ENCODE measurements at places on chromosomes 13 and 19.

DNA sequence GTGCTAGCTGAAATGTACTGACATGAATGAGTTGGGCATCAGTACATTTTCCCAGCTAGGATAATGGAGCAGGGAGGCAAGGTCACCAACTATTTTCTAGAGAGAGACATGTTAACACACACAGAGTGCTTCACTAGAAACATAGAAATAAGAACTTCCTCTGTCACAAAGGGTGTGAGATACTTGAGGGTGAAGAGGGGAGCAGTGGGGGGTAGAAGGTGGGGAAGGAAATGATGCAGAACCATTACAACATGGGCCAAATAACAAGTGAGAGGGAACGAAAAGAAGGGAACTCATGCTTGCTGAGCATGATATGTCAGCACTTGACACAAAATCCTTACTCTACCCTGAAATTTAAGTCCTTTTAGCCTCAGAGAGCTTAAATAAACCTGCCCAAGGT is 87.8 kb upstream of the RFC3 start:
- no peak for DNase-seq

DNA sequence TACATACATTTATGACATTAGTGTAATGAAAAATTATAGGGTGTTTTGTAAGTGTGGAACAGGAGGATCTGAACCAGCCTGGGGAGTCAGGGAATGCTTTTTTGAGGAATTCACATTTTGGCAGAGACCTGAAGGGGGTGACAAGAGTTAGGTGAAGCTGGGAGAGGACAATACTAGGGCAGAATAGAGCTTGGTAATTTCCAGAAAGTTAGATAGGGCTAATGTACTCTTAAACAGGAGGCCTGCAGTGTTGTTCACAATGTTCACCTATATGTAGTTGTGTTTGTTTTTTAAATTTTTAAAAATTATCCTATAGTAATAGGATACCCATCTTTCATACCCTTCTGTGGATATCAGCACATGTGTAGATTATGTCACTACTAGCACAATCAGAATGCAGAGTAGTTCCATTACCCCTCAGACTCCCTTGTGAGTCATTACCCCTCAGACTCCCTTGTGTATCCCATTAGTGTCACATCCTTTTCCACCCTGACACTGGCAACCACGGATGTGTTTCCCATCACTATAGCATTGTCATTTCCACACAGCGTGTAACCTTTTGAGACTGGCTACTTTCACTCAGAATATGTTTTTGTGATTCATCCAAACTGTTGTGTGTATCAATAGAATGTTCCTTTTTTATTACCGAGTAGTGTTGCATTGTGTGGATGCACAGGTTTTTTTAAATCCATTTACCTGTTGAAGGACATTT is 43.1 kb downstream of the PCCA start:
- DNase-seq: no peak

DNA sequence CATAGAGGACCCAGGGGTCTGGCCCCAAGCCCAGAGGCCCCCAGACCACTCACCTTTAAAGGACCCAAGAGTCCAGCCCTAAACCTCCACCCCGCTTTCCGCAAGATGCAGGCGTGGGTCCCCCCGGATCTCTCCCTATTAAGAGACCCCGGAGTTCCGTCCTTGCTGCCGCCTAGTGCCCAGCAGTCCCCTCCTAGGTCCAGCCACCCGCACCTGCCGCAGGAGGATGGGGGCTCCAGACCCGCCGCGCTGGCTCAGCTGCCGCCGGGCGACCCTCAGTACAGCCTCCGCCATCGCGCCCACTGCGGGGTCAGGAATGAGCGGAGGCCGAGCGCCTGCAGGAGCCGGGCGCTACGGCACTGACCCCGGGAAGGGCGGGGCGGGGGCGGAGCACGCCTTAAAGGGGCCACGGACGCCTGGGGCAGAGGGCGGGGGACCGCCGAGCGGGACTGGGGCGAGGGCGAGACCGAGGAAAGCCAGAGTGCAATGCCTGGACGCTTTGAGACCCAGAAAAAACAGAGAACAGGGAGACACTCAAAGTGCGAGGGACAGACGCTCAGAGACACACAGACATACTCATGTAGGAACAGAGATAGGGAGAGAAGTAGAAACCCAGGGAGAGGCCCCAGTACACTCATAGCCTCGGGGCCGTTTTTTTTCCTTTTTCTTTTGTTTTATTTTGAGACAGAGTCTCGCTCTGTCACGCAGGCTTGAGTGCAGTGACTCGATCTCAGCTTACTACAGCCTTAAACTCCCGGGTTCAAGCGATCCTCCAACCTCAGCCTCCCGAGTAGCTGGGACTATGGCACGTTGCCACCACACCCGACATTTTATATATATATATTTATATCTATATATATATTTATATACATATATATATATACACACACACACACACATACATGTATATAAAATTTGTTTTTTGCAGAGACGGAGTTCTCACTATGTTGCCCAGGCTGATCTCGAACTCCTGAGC is at the start of gene ETHE1:
ETHE1 (minus strand) TSS at position 318 of the 976 bp plus-strand sequence; CDS start at position 294, 24 bp downstream.
- peak; percentile 53 for DNase-seq

DNA sequence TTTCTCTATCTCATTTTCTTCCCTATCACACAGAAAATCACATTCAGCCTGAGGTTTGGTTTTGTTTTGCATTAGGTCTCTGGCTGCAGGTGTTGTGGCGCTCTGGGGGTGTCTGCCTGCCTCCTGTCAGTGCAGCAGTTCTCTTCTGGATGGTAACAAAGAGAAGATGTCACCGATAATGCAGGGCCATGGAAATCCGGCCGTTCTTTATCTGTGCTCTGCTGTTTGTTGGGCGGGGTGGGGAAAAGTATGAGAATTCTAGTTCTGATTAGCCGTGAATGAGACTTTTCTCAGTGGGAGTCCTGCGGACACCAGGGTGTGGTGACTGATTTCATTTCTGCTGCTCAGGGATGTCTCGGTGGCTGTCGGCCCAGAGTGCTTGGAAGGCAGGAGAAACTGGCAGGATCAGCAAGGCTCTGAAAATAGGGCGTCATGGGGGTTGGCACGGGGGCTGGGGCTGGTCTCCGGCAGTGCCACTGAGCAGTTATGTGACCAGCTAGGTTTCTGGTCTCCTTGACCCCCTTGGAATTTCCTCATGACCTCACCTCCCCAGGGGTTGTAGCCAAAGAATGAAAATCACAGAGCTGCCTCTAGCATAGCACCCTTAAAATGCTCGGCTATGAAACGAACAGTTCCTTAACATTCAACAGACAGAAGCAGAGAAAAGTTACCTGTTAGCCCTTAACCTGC is 5.0 kb downstream of the RNF113B start:
- no peak for DNase-seq

Data from stimulated activated CD8-positive, alpha-beta memory T cell treated with anti-CD3 and anti-CD28 coated beads, Interleukin-4, amount 100 ng/mL, for 4 hours (primary cell).